ENCODE measurements at places on chromosomes 11 and 22. TPM values are rescaled to one million over a fixed set of nuclear protein-coding genes. Genes with fewer than 3 reads are reported as not detected.

PKDREJ gene
- total RNA-seq: 0.03 TPM

BLID gene
- total RNA-seq: 0.25 TPM

IFITM10 gene
- total RNA-seq: 18.8 TPM

MB gene
- 2.0 TPM for total RNA-seq

IL17REL gene
- total RNA-seq: 0.51 TPM

TPBGL gene
- total RNA-seq: 0.58 TPM

MICALL1 gene
- 15.4 TPM for total RNA-seq

SHANK3 gene
- 17.1 TPM for total RNA-seq

NELL1 gene
- 0.31 TPM for total RNA-seq

SCGB1C1 gene
- total RNA-seq: not detected

GRIA4 gene
- total RNA-seq: 0.12 TPM

PGA3 gene
- not detected for total RNA-seq

SLC16A8 gene
- total RNA-seq: not detected
